ENCODE measurements at places on chromosomes 4 and X.

DNA sequence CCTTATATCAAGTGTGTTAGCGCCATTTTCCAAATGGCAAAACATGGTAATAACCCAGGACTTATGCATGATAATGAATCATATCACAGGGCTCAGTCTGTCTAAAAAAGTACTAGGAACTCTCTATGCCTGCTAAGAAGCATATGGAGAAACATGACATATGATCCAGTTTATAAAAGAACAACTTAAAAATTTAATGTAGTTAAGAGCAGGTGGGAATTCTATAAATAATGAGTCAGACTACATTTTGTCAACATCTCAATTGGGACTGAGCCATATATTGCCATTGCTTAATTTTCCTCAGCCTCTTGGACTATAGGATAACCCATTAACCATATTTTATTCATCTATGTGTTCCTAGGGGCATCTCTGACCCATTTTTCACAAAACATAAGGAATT lies 360.4 kb upstream of the AGA start:
- DNase-seq, result no peak

DNA sequence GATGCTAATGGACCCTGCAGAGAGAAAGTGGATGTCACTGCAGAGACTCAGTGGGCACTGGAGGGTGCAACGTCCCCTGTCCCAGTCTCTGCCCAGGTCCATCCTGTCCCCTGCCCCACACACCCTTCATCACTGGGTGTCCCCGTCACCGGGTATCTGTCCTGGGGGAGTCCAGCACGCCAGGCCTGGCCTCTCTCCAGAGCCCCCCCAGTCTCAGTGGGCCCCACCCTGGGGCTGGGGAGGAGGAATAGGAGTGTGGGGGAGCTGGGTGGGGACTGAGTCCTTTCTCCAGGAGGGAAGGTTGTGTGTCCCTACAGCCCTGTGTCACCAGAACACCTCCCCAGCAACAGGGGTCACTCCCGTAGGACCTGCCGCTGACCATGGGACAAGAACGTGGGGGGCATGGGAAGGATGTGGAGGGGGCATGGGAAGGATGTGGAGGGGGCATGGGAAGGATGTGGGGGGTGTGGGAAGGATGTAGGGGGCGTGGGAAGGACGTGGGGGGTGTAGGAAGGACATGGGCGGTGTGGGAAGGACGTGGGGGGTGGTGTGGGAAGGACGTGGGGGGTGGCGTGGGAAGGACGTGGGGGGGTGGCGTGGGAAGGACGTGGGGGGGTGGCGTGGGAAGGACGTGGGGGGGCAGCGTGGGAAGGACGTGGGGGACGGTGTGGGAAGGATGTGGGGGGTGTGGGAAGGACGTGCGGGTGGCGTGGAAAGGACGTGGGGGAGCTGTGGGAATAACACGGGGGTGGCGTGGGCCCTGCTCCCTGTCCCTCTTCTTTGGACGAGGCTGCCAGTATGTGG lies 21.0 kb upstream of the SPON2 start:
- no peak for DNase-seq

DNA sequence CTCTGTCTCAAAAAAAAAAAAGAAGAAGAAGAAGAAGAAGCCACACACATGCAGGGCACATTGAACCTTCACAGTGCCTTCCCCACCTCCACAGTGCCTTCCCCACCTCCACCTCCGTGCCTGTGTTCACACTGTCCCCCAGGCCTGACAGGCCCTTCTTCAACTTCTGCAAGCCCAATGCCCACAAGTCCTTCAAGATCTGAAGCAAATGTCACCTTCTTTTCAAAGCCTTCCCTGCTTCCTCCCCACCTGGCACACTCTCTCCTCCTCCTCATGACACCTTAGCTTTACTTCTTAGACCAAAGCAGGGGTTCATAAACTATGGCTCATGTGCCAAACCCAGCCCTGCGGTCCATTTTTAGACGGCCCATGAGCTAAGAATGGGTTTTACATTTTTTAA lies 19.9 kb downstream of the ELF4 start:
- no peak for DNase-seq

DNA sequence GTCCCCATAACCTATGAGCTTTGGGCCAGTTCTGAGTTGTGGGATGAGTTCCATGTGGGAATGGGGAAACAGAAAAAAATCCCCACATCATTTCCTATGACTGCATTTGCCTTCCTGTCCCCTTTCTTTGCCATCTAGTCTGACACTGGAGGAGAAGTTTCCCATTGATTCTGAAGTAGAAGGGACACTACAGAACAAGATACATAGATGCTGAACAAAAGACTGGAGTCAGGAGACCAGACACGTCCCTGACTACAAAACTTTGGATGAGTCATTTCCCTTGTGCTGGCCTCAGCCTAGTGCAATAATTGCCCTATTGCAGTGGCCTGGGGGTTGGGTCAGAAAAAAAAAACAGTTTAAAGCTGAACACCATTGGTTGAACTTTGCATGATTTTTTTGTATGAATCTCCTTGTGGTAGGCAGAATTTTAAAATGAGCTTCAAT lies 22.1 kb downstream of the BEX3 start:
- peak; percentile 69 for DNase-seq

- DNase-seq, result peak; percentile 82
These were observed 115.5 kb downstream of the JADE1 start for GRCh38 chr4:128924951-128925350.

DNA sequence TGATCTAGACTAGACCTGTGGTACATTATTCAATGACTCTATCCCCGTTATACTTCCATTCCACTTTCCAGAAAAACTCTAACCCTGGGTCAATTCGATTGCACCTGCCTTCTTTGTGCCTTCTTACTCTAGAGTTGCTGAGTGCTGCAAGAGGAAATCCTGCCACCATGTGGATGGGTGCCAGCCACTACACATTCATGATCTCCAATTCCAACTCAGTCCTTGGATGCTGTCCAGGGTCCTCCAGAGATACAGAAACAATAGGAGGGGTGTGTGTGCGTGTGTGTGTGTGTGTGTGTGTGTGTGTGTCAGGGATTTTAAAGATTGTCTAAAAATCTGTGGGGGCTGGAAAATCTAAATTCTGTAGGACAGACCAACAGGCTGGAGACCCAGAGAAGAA lies 42.9 kb upstream of the INTS6L start:
- peak; percentile 77 for DNase-seq

DNA sequence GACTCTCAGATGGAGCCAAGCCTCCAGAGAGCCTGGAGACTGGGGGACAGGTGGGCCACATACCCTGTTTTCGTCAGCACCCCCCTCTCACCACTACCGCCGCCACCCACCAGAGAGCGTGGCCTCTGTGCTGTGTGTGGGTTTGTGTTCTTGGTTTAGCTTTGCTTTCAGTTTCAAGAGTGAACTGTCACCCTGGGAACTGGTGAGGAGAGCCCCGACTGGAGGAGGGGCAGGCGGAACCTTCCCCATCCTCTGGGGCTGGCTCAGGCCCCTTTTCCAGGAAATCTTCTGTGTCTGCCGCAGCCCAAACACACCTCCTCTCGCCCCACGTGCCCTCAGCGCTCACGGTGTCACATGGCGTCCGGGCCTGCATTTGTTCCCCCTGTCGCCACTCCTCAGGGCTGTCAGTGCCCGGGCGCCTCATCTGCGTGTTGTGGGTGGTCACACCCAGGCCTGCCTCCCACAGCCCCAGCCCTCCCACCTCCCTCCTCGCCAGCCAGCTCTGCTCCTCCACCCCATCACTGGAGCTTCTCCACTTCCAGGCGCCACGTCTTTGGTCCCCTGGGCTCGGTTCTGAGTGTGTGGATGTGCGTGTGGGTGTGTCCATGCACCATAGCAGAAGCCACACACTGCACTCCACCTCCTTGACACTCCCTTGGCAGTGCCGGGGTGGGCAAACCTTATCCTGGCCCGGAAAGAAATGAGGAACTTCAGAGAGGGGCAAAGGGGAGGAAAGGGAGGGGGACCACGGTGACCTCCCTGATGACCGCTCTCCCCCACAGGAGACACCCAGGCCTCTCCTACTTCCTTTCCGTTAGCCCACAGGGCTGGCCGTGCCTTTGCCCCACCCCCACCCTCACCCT lies 27.8 kb downstream of the ELF4 start:
- no peak for DNase-seq

DNA sequence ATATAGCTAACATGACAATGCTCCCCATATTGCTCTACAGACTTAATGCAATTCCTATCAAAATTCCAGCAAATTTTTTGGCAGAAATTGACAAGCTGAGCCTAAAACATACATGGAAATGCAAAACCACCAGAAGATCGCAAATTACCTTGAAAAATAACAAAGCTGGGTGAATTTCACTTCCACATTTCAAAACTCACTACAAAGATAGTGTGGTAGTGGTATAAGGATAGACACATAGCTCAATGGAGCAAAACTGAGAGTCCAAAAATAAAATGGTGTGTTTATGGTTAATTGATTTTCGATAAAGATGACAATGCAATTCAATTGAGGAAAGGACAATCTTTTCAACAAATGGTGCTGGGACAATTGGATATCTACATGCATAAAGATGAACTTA lies 65.8 kb downstream of the SLC9A7 start:
- no peak for DNase-seq

- DNase-seq, result peak; percentile 61
These were observed 66.1 kb downstream of the MAGEA10 start for GRCh38 chrX:152072236-152072635.

DNA sequence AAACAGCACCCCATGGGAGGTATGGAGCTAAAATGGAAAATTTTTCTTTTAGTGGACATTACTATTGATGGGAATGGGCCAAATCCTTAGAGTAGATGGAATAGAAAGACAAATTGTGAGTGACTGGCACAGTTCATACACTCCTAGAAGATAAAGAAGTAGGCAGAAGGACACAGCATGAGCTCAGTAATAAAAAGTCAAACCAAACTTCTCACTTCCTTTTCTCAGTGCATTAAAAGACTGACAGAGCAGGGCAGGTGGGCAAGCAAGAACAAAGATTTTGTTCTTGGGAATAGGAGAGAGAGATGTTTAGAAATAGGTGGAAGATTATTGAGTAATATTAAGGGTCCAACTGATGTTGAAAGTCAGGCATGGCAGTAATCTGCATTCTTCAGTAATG lies 132.5 kb downstream of the ATP10D start:
- DNase-seq, result no peak

DNA sequence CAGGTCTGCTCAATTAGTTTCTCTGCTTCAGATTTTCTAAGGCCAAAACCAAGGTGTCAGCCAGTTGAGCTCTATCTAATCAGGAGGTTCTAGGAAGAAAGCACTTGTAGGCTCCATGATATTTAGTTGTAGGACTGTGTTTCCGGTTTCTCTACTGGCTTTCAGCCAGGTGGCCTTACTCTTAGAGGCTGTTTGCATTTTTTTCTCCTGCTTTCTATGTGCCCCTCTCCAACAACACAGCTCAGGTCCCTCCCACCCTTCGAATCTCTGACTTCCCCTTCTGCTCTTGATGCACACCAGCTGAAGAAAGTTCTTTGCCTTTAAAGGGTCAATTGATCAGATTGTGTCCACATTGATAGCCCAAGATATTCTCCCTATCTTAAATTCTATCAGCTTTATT lies 245.2 kb downstream of the RAB28 start:
- no peak for DNase-seq

GRCh38 chr4:188854436-188854835 lies 715.2 kb downstream of the TRIML1 start:
- DNase-seq, result no peak

- DNase-seq, result peak; percentile 87
These were observed 70.6 kb downstream of the ARFIP1 start for GRCh38 chr4:152850377-152850776.

DNA sequence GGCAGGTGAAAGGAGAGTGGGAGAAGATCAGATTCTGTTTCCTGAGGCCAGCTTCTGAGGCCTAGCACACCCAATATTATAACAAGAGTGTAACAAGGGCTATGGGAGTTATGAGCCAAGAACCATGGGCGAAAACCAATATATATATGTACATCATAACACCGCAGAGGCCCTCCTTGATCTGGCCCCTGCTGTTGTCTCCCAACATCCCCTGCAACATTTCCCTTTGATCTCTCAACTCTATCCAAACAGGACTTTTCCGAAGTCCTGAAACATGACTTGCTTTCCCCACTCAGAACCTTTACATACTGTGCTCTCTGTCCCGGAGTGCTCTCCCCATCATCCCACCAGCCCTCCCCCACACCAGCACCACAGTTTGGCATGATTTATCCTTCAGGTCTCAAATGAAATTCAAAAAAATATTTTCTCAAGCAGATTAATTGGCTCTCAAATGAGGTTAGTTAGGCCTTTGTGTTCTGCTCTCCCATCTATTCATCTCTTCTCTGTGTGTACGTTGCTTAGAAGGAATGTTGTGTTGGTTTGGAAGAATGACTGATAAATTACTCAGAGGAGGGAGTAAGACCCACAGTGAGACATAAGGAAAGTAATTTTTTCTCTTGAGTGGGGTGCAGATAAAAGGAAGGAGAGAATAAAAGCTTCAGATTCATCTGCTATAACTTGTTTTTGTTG lies 58.1 kb upstream of the SMIM10 start:
- peak; percentile 55 for DNase-seq

GRCh38 chr4:102318526-102318925 lies 26.8 kb downstream of the SLC39A8 start:
- peak; percentile 36 for DNase-seq

GRCh38 chr4:31043382-31044062 lies 323.4 kb downstream of the PCDH7 start:
- DNase-seq, result no peak

GRCh38 chr4:97987019-97987648 lies 156.1 kb downstream of the STPG2 start:
- peak; percentile 69 for DNase-seq

DNA sequence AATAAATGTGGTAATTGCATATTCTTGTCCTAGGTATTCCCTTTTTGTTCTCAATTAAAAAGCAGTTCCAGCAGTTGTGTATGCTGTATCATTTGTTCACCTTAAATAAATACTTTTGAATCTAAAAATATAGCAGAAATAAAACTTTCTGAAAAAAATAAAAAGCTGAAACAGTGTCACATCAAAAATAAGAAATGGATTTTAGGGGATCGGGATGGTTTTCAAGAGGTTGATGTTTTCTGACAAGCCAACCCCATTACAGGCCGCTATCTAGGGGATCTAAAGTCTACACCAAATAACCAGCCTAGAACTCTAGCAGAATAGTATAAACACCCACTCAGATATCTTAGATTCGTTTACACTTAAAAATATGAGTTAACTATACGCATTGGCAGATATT lies 95.4 kb upstream of the MAML3 start:
- DNase-seq, result no peak

- DNase-seq, result no peak
These were observed 66.5 kb downstream of the CHRNA9 start for GRCh38 chr4:40401631-40402030.

GRCh38 chrX:105645667-105646357 lies 176.5 kb upstream of the NRK start:
- peak; percentile 66 for DNase-seq

- DNase-seq, result no peak
These were observed 101.8 kb upstream of the ANK2 start for GRCh38 chr4:112947616-112948015.

DNA sequence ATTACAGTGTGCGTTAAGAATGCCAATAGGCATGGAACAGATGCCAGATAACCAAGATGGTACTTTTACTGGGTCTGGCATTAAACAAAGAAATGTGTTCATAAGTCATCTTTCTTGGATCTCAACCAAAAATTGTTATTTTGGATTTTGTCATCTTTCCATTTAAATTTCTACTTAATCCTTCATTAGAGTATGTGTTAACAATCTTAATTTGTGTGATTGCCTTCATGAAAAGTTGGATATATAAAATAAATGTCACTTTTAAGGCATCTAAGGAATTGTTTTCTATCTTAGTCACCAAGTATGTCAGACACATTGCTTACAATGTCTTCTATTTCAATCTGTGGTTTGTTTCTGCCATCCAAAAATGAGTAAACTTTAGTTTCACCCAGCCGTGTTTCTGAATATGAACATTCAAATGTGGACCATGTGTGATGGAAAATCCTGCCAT lies 87.5 kb downstream of the PALLD start:
- DNase-seq, result peak; percentile 27

- no peak for DNase-seq
These were observed 4.3 kb downstream of the GIMD1 start for GRCh38 chr4:106364282-106364681.

Measured in epithelial cell of esophagus (primary cell).